HEK293T (cell line): ENCODE measurements at places on chromosomes 7 and 10.

- no peak for DNase-seq
Measured at GRCh38 chr10:95214369-95214768, 20.3 kb downstream of the ACSM6 start.

DNA sequence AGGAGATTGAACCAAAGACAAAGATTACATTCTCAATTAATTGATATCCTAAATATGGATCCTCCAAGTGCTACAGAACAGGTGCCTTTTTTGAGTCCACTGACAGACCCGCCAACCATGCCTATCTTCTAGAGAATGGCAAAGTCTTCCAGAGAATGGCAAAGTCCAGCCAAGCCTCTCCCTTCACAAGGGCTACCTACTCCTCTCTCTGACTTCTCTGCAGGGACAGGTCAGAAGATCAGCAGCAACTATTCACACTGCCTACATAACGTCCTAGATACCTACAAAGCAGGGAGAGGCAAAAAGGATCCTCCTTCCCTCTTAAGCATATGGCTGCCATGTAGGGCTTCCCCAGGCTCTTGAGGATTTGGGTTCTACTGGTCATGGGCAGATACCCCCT is 12.4 kb downstream of the UBE2H start:
- no peak for DNase-seq

DNA sequence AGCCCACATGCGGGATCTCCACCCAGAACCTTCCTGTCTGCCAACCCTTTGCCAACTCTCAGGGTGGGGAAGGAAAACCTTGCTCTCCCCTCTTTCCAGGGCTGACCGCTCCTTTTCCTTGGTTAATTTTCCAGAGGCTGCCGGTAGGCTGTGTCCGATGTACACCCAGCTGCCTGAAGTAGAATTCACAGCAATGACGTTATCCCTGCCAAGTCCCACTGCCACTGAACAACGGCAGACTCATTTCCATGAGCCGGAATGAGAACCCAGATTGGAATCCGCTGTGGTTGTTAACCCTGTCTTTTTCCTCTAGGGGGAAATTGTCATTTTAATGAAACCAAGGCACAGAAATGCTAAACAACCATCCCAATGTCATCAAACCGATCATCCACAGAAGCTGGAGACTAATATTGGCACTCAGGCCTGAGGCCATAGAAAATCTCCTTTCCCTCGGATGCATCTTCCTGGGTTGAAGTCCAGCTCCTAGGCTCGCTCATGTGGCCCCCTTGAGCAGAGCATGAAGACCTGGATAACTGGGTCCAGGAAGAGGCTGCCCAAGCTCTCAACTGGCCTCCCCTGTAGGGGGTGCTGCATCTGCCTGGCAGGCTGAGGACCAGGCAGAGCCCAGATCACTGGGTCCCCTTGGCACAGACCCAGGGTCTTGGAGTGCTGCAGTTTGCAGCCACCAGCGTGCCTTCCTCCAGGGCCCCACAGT is 30.4 kb downstream of the KLRG2 start:
- DNase-seq = no peak

DNA sequence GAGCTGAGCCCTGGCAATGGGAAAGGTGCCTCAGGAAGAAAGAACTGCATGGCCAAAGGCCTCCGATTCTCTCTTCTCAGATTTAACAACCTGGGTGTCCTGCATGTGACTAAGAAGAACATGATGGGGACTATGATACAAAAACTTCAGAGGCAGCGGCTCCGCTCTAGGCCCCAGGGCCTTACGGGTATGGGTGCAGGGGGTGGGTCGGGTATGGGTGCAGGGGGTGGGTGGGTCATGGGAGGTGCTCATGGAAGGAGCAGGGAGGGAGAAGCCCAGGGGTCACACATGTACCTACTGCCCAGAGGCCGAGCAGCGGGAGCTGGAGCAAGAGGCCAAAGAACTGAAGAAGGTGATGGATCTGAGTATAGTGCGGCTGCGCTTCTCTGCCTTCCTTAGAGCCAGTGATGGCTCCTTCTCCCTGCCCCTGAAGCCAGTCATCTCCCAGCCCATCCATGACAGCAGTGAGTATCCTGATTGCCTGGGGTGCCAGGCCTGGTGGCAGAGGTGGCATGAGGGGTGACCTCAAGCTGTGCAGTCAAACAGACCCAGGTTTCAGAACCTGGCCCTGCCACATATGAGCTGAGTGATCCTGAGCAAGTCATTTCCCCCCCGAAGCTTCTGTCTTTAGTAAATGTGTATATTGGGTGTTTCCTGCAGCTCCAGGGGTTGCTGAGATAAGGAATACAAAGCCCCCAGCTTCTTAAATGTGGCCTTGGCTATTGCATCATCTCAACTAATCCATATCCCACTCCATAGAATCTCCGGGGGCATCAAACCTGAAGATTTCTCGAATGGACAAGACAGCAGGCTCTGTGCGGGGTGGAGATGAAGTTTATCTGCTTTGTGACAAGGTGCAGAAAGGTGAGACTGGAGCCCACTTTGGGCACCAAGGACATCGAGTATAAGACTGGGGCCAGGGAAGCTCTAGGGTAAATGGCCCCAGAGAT is 2.0 kb downstream of the NFKB2 start:
- no peak for DNase-seq

DNA sequence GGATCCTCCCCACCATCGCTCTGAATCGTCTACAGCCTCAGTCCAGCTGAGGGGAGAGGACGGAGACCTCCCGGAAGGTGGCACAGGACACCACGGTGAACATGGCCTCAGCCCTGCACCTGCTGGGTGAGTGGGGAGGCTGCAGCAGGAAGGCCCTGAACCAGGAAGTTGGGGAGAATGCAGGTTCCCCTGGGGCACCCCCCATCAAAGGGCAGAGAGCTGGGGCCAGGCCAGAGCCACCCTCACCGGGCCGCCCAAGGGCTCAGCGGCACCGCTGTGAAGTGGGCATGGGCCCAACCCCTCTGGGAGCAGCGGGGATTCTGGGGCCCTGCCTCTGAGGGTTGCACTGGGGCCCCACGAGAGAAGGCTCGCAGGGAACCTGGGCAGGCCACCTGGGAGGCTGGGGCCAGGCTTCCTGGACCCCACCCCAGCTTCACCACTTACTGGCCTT is 98.7 kb downstream of the MICALL2 start:
- no peak for DNase-seq

DNA sequence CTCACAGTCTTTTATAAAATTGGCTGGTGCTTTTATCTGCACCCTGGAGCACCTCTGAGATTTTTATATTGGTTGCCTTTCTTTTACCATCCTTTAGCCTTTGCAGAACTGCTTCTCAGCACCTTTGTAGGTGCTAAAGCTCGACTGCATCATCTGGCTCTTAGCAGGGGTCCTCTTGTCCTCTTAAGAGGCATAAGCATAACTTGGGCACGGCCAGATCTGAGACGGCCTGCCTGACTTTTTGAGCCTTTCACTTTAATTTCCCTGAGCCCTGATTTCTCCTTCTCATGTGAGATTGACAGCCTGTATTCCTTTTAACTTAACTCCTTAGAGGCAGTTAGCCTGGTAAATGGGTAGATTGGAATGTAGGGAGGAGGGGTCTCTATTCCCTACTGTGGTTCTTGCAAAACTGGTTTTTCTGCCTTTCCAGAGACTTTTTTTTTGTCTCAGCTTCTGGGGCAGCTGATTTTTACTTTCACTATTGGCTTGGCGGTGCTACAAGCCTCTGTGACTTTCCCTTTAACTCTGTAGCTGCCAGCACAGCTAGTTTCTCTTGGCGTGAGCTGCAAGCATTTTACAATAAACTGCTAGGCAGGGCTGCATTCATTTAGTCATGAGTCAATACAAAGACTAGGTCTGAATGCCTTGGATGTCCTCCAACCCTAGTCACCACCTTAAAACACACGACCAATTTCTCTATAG is 24.0 kb downstream of the ZPBP start:
- no peak for DNase-seq

GRCh38 chr10:22271786-22272185 is 44.4 kb upstream of the COMMD3 start:
- DNase-seq = no peak

- DNase-seq = no peak
Measured at GRCh38 chr7:42241424-42241823, 4.4 kb upstream of the GLI3 start.

GRCh38 chr10:11473128-11473760 is 138.2 kb downstream of the USP6NL start:
- DNase-seq = no peak

GRCh38 chr7:92681633-92682032 is 91.4 kb upstream of the FAM133B start:
- DNase-seq = no peak

DNA sequence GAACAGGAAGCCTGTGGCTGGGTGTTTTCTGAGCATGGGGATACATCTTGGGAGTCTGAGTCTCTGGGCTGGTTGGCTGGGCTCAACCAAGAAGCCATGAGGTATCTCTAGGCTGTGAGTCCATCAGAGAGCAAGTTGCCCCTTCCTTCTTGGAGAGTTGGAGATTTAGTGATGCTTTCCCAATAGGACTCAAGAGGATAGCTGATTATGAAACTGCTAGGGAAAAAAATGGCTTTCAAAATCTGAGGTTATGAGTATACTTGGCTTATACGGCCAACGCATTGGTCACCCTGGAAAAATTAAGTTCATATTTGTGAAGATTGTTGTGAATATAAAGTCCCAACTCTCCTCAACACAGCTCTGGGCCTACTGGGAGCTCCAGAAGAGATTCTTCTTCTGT is 162.7 kb upstream of the KMT2E start:
- no peak for DNase-seq

- no peak for DNase-seq
Measured at GRCh38 chr7:7237201-7237977, 55.0 kb downstream of the C1GALT1 start.

- DNase-seq = no peak
Measured at GRCh38 chr10:94440096-94440495, 37.8 kb downstream of the TBC1D12 start.

DNA sequence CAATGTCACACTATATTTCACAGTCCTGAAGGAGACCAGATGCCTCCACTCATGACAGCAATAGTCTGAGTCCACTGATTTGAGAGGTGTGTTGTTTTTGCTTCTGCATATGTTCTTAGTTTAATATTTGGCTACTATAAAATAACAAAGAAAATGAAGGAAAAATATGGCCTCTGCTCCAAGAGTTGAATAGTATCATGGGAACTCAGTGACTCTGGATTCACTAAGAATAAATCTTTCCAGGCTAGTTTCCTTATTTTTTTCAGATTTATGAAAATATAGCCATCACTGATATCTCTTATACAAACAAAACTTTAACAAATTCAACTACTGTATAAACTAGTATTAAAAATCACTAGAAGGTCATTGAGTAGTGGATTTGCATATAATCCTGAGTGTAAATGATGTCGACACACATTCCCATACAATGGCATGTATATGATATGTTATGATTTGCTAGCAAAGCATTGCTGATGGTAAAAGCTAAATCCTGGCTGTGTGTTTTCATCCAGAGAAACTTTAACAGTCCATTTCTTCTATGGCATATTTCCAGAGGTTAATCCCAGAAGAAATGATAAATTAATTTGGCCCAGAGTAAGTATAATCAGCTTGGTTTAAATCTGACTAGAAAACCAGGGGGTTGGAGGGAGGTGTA is 66.0 kb upstream of the VIPR2 start:
- no peak for DNase-seq

GRCh38 chr7:112065758-112066157 is 140.4 kb downstream of the DOCK4 start:
- no peak for DNase-seq

DNA sequence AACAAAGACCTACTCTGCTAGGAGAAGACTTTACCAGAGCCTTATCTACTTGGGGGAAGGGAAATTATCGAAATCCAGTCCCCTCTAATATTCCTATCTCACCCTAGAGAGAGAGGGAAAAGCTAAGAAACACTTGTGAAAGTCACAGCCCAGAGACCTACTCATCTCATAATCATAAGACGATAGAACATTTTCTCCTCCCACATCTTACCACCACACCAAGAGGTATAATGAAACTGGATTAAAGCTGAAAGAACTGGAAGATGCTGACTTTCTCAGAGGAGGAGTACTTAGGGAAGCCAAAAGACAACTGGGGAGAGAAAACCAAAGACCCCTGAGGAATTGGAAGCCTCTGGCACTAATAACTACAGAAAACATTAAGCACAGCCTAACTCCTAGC is 10.8 kb upstream of the CPA5 start:
- DNase-seq = no peak

- DNase-seq = no peak
Measured at GRCh38 chr10:6833458-6834011, 253.5 kb upstream of the PRKCQ start.

DNA sequence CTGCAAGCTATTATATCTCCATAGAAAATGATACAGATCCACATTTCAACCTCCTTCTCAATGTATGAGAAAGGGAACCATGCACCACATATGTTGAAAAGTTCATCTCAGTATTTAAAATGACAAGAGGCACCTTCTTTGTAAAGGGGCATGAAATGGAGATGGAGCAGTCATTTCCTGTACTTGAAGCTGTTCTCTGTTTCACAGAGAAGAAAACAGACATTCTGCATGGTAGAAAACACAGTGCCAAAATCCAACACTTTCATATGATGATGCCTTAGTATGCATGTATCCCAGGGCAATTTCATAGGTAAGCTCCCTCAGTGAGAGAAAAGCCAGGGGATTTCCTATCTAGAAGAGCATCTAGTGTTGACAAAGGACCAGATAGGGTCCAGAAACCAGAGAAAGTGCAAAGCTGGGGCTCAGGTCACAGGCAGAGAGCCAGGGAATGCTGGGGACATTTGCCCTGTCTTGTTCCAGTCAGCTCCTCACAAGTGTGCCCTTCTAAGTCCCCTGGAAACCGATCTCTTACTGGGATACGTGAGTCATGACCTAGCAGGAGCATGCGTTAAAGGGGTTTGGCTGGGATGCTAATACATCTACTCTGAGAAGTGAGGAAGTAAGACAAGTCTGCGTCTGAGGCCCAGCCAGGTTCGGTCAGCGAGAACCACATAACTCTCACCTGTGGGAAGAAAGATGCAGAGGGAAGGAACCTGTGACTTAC is 118.7 kb downstream of the ICA1 start:
- DNase-seq = no peak

DNA sequence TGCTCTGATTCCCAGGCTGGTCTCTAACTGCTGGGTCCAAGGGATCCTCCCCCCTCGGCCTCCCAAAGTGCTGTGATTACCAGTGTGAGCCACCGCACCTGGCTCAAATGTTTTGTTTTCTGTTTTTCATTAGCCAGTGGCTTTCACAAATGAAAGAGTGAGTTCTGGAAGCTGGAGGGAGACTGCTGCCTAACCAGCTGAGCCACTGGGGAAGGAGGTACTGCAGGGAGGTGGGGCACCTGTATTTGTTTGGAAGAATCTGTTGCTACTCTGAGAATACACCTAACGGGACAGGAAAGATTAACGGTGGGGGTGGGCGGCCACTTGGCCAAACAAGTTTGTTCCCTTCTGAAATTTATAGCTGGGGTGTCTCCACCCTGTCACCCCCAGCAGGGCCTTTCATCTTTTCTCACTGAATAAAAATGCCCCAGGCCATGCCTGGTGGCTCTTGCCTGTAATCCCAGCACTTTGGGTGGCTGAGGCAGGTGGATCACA is 4.7 kb downstream of the STOX1 start:
- DNase-seq = no peak

DNA sequence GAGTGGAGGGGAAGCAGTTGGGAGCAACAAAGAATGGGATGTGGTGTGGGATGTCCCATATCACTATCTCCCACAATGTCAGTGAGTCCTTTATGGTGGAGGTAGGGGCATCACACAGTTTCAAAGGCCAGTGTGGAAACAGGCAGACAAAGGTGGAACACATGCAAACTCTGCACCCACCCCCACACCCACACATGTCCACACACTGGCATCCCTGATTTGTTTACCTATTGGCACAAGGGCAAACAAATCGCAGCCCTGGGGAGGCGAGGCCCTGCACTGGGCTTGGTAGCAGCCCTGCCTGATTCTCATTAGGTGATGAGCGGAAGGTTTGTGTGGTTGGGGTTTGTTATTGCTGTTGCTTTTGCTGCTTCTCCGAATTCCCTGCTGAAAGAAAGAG is 243.3 kb downstream of the GRID1 start:
- no peak for DNase-seq

- DNase-seq = no peak
Measured at GRCh38 chr10:78905957-78906308, 162.8 kb upstream of the ZMIZ1 start.
